Brain (organoid and tissue), 16 donors: ENCODE measurements at places on chromosomes 5 and 9.

DNA sequence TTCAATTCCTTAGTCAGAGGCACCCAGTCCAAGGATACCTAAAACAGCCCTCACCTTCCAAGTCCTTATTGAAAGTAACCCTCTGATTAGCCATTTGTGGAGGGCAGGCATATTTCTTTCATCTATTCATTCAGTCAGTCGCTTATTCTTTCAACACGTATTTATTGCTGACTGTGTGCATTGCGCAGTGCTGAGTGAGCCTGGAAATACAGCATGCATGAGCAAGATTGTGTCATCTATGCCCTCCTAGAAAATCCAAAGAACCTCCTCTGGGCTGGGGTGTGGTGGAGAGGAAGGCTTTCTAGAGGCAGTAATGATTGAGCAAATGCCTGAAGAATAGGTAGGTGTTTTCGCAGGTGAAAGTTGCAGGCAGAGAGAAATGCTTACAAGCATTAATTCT, 8.5 kb upstream of the FEM1C start:
- no peak for DNase-seq

DNA sequence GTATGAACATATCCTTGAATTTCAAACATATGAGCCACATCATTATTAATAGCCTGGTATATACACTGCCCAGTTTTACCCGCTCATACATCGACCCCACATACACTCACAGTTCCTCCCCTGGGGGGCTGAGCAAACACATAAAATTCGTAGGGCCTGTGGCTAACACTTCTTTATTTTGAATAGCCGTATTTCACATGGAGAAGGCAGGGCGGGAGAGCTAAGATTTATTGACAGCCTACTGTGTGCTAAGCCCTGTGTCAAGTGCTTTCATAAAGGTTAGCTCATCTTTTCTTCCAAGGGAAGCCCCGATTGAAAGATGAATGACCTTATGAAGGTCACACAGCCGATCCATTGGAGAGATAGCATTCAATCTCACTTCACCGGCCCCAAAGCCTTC, 134.4 kb downstream of the ENC1 start:
- no peak for DNase-seq

- DNase-seq, result no peak
Measured at GRCh38 chr9:134624621-134625181, 16.9 kb upstream of the COL5A1 start.

DNA sequence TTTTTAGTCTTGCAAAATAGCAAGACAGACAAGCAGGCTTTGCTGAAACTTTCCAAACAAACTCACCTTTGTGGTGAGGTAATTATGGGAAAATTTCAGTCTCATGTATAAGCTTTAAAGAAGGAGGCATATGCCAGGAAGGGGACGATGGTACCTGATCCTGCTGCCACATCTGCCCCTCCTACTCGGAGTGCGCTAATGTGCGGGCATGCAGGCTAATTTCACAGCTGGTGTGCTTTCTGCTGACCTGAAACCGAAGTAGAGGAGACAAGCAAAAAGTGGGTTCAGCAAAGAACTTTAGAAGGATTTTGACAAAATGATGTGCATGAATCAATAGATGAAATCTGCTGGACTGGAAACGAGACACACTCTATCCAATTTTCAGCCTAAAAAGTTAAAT, 117.1 kb upstream of the IRX4 start:
- no peak for DNase-seq

- DNase-seq, result no peak
Measured at GRCh38 chr5:89289604-89290003, 406.6 kb upstream of the MEF2C start.

DNA sequence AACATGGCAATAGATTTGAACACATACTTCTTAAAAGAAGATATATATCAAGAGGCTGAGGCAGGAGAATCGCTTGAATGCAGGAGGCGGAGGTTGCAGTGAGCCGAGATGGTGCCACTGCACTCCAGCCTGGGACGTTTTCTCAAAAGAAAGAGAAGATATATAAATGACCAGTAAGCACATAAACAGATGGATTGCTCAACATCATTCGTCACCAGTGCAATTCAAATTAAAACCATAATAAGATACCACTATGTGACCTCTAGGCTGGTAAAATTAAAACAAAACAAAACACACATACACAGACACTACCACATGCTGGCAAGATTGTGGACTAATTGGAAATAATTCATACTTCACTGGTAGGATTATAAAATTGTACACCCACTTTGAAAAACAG, 5.3 kb upstream of the TXN start:
- no peak for DNase-seq
